ENCODE measurements at places on chromosomes 13 and 19.

DNA sequence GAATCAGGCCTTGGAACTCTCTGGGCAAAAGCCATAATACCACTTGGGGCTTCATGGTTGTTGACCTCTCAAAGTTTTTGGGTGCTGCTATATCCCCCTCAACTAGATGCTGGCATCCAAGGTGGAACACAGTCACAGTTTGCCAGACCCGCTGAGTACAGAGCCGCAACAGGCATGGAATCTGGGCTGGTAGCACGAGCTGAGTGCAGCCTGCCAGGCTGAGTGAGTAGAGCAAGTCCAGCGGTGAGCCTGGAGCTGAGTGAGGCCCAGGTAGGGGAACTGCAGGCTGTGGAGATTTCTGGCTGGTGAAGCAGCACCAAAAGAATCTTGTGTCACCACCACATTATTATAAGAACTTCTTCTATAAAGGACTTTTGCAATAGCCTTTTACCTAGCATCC is 192.6 kb downstream of the PCDH17 start:
- no peak for DNase-seq

- no peak for DNase-seq
Observed at GRCh38 chr13:28273919-28274318, 135.6 kb downstream of the PAN3 start.

DNA sequence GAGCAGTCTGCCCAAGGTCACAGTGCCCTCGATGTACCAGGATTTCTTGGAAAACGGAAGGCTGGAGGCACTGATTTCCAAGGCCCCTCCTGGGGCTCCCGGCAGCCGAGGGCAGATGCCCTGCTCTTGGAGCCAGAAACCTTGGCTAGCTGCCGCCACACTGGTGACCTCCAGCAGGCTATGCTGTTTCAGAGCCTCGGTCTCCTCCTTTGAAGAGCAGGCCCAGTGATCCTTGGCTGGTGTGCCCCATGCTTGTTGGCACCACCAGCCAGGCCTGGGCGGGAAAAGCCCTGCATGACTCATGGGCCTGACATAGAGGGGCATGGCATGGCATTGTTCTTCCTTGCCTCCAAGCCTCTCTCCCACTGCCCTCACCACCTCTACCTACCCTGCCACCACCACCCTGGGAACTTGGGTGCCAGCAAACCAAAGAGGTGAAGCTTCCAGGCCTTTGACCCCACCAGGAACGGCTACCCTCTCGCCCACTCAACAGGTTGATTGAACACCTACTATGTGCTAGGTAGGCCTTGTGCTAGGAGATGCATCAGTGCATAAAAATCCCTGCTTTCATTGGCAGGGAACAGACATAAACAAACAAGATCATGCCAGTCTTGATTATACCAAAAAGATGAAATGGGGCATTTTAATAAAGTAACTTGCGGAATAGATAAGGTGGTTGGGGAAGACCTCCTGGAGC is 1.6 kb upstream of the CLEC11A start:
- no peak for DNase-seq

GRCh38 chr19:11208561-11209471 is 11.5 kb upstream of the KANK2 start:
- no peak for DNase-seq

DNA sequence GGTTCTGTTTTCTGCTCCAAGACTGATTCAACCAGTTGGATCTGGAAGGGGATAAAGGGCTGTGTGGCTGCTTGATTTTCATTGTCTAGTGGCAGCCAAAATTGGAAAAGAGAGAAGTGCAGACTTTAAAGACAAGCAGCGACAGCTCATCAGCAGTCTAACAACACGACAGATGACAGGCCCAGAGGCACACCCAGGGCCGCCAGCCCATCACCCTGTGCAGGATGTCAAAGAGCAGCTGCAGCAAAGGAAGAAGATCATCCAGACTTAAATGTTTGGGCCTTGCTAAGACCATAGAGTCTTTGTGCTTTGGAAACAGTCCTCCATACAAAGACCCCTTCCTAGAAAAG is 421.0 kb upstream of the KLF12 start:
- no peak for DNase-seq

- DNase-seq = no peak
Observed at GRCh38 chr13:32075170-32075851, 43.7 kb downstream of the FRY start.

- no peak for DNase-seq
Observed at GRCh38 chr19:8481201-8481600, 21.2 kb downstream of the PRAM1 start.

GRCh38 chr13:92510416-92510815 is 716.2 kb upstream of the GPC6 start:
- no peak for DNase-seq

DNA sequence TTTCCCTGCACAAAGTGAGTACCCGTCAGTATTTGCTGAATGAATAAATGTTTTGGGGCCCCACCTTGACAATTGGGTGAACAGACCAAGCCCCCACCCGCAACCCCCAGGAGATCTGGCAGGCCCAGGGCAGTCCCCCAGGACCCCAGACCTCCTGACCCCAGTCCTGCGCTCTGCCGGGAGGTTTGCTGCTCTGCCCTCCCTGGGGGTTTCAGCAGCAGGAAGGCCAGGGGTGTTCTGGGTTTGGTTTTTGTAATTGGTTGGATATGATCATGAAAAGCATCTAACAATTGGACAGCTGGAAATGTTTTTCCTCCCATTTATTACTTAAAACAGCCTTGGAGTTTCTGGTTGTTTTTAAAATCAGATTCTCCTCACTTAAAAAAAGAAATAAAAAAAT is 193.8 kb downstream of the URI1 start:
- no peak for DNase-seq

All from NCI-H187 (cell line).